Glomerular endothelial cell (primary cell): ENCODE measurements at places on chromosomes 13 and 19.
A peak's percentile ranks its signal among the peaks of the same experiment; 100 is the strongest.

- DNase-seq = no peak
Measured at GRCh38 chr13:40109351-40109844, 453.9 kb downstream of the COG6 start.

DNA sequence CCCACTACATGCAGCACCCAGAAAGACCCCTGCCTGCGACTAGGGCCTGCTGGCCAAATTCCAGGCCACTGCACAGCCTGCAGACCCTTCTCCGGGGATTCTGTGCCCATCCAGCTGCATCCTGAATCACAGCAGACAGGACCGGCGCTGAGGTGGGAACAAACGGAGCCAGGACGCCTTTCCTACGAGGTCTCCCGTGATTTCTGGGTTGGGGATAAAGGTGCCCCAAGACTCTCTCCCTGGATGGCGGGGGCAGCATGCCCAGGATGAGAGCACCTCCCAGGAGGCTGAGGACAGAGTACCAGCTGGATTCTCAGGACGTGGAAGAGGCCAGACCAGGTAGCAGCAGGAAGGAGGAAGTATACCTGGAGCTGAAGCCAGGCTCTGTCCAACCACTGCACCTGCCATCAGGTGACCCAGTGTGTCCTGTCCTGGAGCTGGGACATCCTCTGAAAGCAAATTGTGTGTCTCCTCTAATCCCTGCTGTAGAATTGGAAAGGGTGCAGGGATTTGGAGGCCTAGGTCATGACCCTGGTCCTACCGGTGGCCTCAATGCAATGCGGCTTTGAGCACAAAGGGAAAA, 3.4 kb upstream of the FUT5 start:
- DNase-seq = no peak

- no peak for DNase-seq
Measured at GRCh38 chr13:53068585-53069520, 40.2 kb downstream of the OLFM4 start.

DNA sequence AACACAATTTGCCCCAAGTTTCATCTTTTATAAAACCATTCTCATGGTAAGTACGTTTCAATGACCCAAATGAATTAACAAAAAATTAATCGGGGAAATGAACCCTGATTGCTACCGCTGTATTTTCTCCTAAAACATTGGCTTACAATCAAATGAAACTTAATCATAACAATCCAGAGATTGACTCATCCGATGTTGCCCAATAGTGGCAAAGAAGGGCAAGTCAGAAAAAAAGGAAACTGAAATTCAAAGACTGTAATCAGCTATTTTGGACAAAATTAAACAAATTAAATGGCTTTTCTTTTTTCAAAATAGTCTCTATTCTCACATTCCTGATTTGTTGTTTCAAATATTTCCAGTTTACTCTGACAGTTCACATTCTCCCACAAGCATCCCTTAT, 3.9 kb upstream of the ACOD1 start:
- no peak for DNase-seq

- no peak for DNase-seq
Measured at GRCh38 chr19:42095142-42095813, 19.3 kb downstream of the ZNF574 start.

GRCh38 chr13:51283371-51283770, 56.1 kb upstream of the SERPINE3 start:
- no peak for DNase-seq

- DNase-seq = no peak
Measured at GRCh38 chr19:4081441-4082129, 14.9 kb upstream of the ZBTB7A start.

GRCh38 chr13:80499536-80500290, 158.8 kb upstream of the SPRY2 start:
- no peak for DNase-seq

DNA sequence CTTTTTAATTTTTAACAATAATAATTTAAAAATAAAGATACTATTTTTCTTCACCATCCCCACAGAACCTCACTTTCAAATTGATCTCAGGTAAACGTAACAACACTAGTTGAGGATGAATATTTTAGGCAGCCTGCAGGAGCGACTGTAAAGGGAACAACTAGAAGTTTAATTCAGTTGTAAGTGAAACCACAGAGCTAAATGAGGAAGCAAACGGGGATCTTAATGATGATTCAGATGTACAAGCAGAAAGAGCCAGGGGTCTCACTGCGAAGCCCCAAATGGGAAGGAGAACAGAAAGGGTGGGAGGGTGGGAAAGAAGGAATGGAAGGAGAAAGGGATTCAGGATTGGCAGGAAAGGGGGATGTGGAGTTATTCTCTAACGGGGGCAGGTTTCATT, 54.6 kb upstream of the RAP2A start:
- no peak for DNase-seq

GRCh38 chr19:34662919-34663318, 14.0 kb downstream of the SCGB2B2 start:
- no peak for DNase-seq

DNA sequence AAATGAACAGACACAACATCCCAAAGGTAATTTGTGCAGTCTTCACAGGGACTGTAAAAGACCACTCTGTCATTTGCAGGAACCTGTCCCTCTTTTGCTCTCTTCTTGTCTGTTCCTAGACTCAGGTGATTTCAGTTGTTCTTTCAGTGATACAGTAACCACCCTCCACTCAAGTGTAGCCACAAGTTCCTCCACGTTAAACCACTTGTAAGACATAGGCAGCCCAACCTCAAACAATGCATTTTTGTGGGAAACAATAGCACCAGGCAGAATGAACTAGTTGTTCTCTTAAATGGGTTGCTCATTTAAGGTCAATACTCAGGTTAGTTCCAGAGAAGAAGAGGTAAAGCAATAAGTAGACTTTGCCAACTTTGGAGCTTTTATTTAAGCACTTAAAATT, 359.4 kb downstream of the MZT1 start:
- no peak for DNase-seq

- no peak for DNase-seq
Measured at GRCh38 chr13:59471106-59471505, 692.6 kb downstream of the DIAPH3 start.

DNA sequence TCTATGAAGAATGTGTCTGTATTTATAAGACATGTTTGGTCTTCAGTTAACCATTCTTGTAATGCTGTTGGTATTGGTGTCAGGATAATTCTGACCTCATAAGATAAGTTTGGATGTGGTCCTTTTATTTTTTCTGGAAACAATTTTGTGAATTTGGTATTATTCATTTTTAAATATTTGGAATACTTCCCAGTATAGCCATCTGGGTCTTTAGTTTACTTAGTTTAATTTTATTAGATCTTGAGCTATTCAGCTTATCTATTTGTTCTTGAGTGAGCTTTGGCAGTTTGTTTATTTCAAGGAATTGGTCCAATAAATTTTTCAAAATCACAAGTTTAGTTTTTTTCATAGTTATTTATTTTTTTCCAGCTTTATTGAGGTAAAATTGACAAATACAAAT, 335.4 kb upstream of the PCDH20 start:
- DNase-seq = no peak

GRCh38 chr19:6522712-6523111, 8.1 kb upstream of the TNFSF9 start:
- DNase-seq = no peak

DNA sequence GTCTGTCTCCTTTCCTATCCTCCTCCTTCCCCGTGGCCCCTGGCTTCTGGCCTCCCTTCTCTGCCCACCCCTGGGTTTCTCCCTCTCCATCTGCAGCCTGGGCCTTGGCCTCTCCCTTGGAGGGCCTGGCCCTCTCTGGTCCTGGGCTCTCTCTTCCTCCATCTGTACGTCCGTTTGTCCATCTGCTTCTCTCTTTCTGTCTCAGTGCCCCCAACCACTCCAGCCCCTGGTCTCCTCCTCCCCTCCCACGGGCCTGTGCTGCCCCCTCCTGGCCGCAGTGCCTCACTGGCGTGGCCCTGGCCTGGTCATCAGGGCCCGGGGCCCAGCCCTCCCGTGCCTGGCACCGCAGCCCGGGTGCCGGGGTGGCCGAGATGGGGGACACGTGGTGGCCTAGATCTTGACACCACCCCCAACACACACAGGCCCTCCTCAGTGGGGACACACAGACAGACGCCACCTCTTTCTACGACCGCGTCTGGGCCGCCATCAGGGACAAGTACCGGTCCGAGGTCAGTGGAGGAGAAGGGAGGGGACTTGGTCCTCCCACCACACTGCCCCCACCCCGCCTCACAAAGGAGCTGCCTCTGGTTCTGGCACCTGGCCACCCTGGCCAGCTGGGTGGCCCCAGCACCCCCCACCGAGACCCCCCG, 11.3 kb downstream of the PRKCSH start:
- no peak for DNase-seq

- no peak for DNase-seq
Measured at GRCh38 chr13:94198681-94199080, 280.8 kb downstream of the DCT start.

GRCh38 chr13:39956036-39956435, 300.6 kb downstream of the COG6 start:
- DNase-seq = no peak

DNA sequence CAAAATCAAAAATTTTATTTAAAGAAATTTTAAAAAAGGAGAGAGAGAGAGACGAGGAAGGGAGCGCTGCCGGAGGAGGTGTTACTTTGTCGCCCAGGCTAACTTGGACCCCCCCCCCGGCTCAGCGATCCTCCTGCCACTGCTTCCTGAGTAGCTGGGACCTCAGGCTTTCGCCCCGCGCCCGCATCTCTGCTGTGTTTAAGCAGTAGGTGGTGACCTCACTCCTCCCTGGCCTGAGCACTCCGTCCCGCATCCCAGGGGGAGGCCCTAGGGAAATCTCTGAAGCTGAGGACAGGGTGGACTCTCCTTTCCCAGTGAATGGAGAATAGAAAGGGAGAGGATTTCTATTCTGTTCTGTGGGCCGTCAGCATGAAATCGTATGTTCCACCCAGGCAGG, 485 bp upstream of the ZNF845 start:
- DNase-seq = peak; percentile 9

GRCh38 chr19:56253737-56254136, 18.8 kb upstream of the EDDM13 start:
- peak; percentile 51 for DNase-seq

GRCh38 chr19:49591731-49592485, 926 bp downstream of the PRR12 start:
- DNase-seq = no peak

DNA sequence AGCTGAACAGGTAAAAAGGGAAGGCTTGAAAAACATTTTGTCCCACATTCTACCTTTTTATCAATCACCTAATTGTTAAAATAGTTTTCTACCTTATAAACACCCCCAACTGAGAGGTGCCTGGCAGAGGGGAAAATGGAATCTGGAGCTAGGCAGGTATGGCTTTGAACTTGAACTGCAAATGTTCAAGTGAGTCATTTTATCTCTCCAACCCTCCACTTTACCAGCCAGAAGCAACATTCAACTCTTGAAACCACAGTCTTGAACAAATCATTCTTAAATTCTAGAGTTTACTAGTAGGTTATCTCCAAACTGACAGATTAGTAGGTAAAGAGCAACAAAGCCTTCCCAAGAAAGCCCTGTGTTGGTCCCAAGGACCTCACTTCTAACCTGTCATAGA, 116.9 kb downstream of the ABCC4 start:
- no peak for DNase-seq

GRCh38 chr19:45100846-45101252, 7.9 kb downstream of the PPP1R37 start:
- DNase-seq = no peak

- DNase-seq = no peak
Measured at GRCh38 chr19:6527893-6528543, 2.8 kb upstream of the TNFSF9 start.

GRCh38 chr13:99356262-99357091, 49.3 kb upstream of the GPR183 start:
- peak; percentile 90 for DNase-seq

DNA sequence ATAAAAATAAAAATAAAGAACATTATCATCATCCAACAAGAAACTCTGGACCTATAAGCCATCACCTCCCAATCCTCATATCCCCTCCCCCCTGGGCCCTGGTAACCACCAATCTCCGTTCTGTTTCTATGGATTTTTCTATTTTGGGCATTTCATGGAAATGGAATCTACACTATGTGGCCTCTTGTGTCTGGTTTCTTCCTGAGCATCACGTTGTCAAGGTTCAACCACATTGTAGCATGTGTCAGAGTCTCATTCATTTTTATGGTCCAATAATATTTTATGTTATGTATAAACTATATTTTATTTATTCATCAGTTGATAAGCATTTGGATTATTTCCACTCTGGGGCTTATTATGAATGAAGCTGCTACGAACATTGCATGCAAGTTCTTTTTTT, 26.9 kb downstream of the SULT2B1 start:
- DNase-seq = no peak

GRCh38 chr19:1584500-1585242, 8.0 kb downstream of the MBD3 start:
- no peak for DNase-seq

GRCh38 chr19:18596752-18597157, 8.2 kb downstream of the REX1BD start:
- DNase-seq = no peak

GRCh38 chr13:30995331-30995730, 62.9 kb downstream of the TEX26 start:
- DNase-seq = no peak

DNA sequence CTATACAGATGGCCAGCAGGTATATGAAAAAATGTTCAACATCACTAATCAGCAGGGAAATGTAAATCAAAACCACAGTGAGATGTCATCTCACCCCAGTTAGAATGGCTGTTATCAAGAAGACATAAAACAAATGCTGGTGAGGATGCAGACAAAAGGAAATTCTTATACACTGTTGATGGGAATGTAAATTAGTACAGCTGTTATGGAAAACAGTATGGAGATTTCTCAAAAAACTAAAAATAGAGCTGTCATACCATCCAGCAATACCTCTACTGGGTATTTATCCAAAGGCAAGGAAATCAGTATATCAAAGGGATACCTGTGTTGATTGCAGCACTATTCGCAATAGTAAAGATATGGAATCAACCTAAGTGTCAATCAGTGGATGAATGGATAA, 22.9 kb downstream of the COG3 start:
- DNase-seq = no peak

GRCh38 chr19:2089001-2089711, 7.0 kb downstream of the MOB3A start:
- DNase-seq = no peak

- no peak for DNase-seq
Measured at GRCh38 chr13:84590663-84591062, 708.4 kb upstream of the SLITRK1 start.

DNA sequence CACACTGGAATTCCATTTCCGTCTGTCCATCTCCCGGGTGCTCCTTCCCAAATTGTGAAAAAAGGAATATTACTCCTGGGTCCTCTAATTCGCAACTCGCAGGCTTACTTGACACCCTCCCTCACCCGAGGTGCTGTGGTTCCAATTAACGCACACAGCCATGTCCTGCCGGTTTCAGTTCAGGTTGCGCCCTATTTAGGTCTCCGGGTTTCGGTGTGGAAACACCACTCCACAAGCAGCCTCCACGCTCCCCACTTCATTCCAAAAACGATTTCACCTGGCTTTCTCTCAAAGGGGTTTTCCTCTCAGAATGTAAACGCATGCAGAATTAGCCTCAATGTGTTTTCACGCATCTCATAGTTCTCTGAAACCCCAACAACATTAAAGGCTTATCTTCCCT, 37.9 kb downstream of the NAXD start:
- no peak for DNase-seq
